T follicular helper cell (primary cell): ENCODE measurements at places on chromosomes 3 and 15.

- no peak for DNase-seq
Observed at GRCh38 chr15:46344915-46345314, 710.1 kb downstream of the SQOR start.

GRCh38 chr3:109045271-109046040 is 72.5 kb downstream of the MORC1 start:
- DNase-seq, result no peak

DNA sequence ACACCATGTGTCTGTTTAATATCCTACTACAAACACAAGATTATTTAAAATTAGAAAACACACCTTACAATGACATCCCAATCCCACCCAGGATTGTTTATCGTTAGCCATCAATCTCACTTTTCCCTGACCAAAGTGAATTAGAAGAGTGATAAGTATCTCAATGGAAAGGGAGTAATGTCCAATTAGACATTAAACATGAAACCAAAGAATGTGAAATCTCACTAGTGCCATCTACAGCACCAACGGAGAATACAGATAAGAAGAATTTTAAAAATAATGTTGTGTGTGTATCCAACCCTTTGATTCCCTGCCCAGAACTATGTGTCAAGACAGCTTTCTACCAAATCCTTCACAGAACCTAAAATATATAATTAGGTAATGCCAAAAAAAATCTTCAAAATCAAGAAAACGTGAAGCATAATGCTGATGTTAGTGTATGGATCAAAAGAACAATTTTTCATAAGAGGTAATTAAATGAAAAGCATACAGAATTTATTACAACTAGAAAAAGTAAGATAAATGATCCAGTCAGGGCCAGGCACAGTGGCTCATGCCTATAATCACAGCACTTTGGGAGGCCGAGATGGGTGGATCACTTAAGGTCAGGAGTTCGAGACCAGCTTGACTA is 64.2 kb downstream of the SCAPER start:
- no peak for DNase-seq

DNA sequence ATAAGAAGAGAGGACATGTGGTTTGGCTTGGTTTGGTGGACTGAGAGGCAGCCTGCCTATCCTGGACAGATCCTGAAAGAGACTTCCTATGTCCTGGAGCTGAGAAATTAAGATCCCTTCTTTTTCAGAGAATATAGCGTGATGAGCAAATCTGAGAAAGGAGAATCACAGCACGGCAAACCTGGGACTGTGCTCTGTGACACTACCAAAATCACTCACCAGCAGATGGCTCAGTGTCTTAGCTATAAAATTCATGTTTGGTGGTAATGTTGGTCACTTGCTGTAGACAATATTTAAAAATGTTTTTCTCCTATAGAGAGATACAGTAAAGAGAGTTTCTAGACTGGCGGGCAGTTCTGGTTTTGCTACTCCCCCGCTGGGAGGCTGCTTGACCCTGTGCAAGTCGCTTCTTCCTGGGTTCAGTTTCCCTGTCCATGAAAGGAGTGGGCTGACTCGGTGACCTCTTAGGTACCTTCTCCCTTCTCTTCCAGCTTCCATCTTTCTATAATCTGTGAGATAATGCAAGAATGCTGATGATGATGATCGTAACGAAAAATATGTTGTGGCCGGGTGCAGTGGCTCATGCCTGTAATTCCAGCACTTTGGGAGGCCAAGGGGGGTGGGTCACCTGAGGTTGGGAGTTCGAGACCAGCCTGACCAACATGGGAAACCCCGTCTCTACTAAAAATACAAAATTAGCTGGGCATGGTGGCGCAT is 7.6 kb upstream of the HES1 start:
- no peak for DNase-seq

DNA sequence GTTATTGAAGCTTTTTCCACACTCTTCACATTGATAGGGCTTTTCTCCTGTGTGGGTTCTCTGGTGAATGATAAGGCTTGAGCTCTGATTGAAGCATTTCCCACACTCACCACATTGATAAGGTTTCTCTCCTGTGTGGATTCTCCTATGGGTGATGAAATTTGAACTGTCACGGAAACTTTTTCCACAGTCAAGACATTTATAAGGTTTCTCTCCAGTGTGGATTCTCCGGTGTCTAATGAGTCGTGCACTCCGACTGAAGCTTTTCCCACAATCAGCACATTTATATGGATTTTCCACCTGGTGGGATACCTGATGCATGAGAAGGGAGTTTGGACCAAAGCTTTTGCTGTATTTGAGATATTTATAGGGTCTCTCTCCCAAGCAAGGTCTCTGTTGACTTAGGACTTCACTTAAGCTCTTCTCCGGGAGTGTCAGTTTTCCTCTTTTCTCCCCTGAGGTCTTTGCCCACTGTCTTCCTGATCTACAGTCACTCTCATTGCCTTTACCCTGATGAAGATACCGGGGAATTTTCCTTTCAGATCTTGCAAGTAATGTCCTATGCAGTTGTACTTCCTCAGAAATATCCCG is 9.4 kb downstream of the ZSCAN29 start:
- DNase-seq, result no peak

GRCh38 chr15:57680021-57680420 is 26.5 kb upstream of the POLR2M start:
- no peak for DNase-seq

DNA sequence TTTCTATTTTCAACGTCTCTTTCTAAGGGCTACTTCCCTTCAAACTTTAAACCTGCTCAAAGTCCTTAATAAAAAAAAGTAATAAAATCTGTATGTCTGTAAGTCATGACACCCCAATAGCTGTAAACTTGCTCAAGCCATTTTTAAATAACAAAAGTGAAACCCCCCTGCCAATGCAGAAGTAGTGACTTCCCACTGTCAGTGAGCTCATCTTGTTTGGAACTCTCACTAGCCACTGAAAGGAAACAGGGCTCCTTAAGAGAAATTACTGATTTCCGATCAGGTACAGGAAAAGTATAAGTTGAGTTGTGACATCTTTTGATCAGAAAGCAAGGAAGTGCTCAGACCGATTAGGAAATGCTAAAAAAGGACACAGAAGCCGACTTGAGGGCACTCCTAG is 27.6 kb upstream of the GPR171 start:
- DNase-seq, result no peak

DNA sequence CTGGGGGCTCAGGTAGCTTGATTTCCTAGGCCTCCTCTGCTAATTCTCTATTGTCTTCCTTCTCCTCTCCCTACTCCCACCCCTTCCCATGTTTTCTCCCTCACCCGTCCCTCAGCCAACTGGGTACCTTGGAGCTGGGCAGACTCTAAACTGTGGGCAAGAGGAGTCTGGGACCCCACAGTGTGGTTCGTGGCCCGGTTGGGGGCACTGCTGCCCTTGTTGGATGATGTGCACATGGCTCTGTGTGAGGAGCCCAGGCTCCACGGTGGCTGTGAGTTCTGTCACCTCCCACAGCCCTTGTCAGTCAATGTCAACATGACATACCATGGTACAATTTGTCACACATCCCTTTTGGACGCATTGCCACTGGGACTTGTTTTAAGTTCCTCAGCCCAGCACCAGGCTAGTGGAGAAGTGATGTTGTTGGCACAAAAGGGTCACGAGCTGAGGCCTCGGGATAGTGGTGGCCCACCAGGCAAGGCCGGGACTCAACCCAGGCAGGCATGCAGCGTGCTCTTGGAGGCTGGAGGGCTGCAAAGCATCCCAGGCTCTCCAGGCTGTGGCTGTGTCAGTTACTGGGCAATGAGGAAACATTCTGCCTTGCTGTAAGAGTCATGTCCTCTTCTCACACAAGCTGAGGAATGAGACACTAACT is 142.3 kb downstream of the TLE3 start:
- DNase-seq, result no peak
